ENCODE measurements at places on chromosomes 12 and 14.

- DNase-seq, result no peak
These were observed 25.7 kb downstream of the PYM1 start for GRCh38 chr12:55901881-55902490.

DNA sequence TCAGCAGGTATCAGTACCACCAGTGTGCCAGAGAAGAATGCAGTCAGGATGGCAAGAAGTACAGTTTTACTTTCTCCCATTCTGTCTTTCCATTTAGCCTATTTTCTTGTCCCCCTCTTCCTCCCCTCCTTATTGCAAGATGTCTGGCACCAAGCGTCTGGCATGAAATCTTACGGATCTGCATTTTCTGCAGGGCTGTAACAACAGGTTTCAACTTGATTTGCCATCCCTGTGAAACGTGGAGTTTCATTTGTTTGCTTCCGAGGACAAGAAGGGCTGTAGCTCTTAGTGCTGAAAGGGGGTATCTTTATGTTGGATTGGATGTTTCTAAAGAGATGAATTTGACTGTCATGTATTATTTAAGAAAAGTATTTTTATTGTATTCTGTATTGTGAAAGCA is 1110.6 kb downstream of the BCL11B start:
- DNase-seq, result no peak

DNA sequence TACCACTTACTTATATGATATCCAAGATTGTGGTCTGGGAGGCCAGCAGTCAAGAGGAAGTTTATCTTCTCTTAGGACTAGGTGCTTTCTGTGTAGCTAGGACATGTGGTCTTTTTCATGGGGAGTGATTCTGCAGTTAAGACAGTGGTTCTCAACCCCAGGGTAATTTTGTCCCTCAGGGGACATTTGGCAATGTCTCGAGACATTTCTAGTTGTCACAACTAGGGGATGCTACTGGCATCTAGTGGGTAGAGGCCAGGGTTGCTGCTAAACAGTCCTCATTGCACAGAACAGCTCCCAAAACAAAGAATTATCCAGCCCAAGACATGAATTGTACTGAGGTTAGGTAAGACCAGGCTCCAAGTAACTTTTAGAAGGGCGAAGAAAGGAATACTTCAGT is 20.0 kb downstream of the AMDHD1 start:
- no peak for DNase-seq

DNA sequence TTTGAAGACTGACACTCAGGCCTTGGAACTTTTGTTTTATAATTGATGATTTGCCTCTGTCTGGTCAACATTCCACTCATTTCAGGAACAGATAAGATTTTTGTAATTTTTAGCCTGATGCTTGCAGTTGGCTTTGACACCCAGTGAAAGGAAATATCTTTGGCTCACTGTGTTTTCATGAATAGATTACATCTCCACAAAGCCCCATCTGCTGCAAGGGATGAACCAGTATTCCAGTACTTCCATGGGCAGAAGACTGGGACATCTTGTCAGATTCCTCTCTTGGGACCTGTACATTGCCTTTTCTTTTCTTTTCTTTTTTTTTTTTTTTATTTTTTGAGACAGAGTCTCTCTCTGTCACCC is 28.4 kb downstream of the GSG1 start:
- no peak for DNase-seq

DNA sequence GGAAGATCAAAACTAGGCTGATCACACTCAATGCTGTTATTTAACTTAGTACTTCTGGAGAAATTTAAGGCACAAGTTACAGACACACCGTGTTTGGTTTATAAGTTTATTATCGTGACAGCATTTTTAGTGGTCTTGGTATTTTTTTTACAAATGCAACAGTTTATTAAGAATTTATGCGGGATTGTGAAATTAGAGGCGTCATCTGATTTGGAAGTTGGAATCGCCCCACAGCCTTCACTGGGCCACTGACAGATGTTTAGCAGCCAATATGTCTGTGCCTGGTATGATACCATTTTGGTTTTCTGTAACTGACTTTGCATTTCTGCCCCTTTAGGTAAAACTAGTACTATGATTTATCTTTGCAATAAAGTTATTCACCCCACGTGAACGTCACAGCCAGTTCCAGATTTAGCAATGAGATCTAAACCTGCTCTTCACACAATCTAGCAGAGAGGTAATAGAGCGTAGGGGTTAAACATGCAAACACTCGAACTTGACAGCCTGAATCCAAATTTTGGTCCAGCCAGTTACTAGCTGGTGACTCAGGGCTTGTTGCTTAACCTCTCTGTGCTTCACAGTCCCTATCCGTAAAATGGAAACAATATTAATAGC is 73.2 kb upstream of the SSTR1 start:
- no peak for DNase-seq

GRCh38 chr12:19946550-19946949 is 421.8 kb upstream of the PDE3A start:
- DNase-seq, result no peak

GRCh38 chr12:50039151-50039835 is 14.0 kb upstream of the RACGAP1 start:
- DNase-seq, result peak; percentile 89
